MV-4-11 (cell line): ENCODE measurements at places on chromosomes 16 and 17.

DNA sequence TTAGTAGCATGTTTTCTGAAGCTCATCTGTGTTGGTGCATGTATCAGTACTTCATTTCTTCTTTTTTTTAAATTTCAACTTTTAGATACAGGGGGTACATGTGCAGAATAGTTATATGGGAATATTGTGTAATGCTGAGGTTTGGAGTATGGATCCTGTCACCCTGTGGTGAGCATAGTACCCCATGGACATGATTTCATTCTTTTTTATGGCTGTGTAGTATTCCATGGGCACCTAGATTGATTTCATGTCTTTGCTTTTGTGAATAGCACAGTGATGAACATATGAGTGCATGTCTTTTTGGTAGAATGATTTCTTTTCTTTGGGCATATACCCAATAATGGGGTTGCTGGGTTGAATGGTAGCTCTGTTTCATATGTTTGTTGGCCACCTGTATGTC, 55.0 kb upstream of the NOL11 start:
- DNase-seq, result no peak

DNA sequence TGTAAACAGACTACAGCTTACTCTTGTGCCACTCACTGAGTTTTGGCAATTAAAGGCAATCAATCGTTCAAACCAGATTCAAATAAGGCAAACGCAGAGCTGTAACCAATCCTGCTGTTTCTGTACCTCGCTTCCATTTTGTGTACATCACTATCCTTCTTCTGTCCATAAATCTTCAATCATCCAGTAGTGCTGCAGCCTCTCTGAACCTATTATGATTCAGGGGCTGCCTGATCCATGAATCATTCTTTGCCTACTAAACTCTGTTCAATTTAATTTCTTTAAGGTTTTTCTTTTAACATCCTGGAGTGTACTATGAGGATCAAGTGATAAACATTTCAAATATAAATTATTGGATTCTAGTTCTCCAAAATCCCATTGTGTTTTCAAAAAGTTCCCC, 93.9 kb downstream of the CEP112 start:
- no peak for DNase-seq

DNA sequence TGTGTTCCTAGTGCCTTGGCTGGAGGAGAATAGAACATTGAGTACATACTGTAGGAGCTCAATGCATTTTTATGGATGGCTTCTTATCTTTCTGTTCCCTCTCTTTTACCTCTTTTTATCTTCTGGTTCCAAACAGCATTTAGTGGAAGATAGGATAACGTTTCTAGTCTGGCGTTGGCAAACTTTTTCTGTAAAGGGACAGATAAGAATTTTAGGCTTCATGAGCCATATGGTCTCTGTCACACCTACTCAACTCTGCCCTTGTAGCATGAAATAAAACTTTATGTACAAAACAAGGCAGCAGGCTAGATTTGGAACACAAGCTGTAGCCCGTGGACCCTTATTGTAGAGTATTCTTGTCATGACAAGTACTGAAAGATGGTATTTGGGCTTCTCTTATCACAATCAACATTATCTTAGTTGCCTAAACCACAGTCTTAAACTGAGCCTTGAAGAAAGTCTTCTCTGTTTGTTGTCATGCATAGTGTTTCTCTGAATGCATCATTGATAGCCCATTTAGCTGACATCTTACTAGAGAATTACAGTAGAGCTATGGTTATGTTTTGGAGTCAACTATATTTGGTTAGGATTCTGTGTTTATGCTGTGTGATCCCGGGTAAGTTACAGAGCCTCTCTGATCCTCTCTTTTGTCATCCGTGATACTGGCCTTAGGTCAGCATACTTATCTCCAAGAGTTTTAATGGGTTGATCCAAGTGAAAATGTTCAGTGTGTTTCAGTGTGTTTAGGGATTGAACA, 80.2 kb downstream of the HS3ST4 start:
- DNase-seq, result no peak

DNA sequence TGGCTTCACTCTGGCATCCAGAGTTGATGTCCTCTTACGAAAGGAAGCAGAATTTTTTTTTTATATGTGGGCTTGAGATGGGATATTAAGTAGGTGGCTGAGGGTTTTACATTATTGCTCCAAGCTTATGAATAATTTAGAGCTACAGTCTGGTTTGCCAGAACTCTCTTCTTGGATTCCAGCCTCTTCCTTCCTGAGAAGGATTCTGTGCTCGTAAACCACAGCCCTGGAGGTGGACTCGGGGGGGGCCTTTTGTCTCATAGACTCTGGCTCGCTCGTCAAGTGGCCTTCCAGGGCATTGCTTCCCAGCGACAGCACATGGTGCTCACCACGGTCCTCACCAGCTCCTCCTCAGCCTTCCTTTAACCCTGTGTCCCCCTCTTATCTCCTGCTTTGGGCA, 43.2 kb downstream of the TMEM11 start:
- DNase-seq, result no peak

- no peak for DNase-seq
These were observed 1156.7 kb upstream of the CDH8 start for GRCh38 chr16:63192980-63193379.

- DNase-seq, result peak; percentile 4
These were observed 57.2 kb upstream of the CACNG5 start for GRCh38 chr17:66777689-66778225.

GRCh38 chr17:3527896-3528295, 29.7 kb downstream of the TRPV3 start:
- DNase-seq, result no peak

GRCh38 chr16:69364088-69364487, 12.5 kb upstream of the TMED6 start:
- DNase-seq, result no peak

GRCh38 chr17:18040261-18040858, 1.2 kb downstream of the GID4 start:
- DNase-seq, result no peak

- DNase-seq, result peak; percentile 17
These were observed 3.7 kb downstream of the TMC8 start for GRCh38 chr17:78133971-78134898.

GRCh38 chr16:57529391-57530103, 6.8 kb downstream of the CCDC102A start:
- peak; percentile 41 for DNase-seq

GRCh38 chr17:413706-414380, 61.2 kb upstream of the RPH3AL start:
- peak; percentile 51 for DNase-seq

DNA sequence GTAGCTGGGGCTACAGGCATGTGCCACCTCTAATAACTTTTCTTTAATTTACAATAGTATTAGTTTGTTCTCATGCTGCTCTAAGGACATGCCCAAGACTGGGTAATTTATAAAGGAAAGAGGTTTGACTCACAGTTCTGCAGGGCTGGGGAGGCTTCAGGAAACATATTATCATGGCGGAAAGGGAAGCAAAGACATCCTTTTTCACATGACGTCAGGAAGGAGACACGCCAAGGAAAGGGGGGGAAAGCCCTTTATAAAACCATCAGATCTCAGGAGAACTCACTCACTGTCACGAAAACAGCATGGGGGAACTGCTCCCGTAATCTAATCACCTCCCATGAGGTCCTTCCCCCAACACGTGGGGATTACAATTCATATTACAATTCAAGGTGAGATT, 18.3 kb downstream of the IL4R start:
- DNase-seq, result no peak

- DNase-seq, result no peak
These were observed 120.2 kb upstream of the SALL1 start for GRCh38 chr16:51271156-51271701.

DNA sequence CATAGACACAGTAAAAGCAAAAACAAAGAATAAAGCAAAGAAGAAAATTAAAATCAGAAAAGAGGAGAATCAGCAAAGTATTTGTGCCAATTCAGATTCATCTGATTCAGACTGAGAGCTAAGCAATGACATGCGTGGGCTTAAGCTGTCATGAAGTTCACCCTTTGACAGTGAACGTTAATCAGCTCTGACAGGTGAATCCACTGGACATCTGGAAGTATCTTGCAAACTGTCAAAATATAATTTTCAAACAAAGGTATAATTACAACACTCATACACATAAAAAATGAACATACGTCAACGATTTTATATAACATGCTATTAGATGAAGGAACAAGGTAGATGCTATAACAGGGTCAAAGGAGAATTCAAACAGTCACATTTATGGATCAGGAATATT, 596.3 kb upstream of the SALL1 start:
- DNase-seq, result no peak

DNA sequence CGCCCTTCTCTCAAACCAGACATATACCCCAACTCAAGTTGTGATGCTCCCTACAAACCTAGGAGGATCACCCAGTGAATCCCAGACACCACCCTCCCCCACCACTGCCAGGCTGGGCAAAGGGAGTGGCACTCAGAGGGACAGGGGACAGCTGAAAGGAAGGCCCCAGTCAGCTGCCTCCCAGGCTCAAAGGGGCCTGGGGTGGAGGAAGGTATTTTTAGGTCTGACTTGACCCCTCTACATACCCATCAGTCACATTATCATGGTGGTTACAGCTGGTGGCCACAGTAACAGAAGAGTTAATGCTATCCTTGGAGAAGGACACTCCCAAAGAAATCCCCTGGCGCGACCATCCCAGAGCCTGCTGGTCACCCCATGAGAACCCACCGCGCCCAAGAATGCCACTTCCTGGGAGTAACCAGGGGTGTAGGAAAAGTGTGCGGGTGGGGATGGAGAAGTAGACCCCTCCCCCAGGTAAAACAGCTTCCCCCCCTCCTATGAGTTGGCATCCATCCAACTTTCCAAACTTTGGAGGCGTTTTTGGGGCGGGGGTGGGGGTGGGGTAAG, 1.1 kb downstream of the CACNB1 start:
- no peak for DNase-seq

DNA sequence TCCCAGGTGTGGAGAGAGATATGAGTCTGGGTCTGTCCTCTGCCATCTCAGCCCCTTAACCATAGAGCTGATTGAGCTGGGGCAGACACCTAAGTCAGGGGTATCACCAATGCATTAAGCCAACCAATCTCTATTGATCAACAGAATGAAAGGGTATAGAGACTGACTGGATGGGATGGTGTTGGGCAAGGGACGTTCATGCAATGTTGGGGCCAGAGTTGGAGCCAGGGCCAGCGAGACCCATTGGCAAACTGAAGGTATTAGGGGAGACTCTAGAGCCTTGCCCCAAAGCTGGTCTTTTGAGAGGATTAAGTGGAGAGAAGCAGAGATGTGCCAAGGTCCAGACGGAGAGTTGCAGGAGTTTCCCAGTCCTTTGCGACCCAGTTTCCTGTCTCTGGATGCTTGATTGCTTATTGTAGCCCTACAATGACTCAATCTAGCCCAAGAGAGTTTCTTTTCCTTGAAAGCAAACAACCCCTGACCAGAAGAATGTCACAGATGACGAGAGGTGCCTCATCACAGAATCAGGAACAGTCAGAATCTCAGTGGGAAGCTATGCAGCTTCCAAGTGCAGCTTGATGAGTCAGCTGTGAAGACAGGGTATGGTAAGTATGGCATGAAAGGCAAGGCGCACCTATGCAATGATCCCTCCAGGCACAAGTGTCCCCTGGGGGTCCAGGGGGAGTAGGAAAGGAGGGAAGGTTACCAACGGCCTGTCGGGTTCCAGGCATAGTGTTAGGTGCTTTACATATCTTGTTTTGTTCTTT, 137.2 kb downstream of the UTP18 start:
- no peak for DNase-seq

- DNase-seq, result no peak
These were observed 127.7 kb downstream of the PARN start for GRCh38 chr16:14502256-14502875.

DNA sequence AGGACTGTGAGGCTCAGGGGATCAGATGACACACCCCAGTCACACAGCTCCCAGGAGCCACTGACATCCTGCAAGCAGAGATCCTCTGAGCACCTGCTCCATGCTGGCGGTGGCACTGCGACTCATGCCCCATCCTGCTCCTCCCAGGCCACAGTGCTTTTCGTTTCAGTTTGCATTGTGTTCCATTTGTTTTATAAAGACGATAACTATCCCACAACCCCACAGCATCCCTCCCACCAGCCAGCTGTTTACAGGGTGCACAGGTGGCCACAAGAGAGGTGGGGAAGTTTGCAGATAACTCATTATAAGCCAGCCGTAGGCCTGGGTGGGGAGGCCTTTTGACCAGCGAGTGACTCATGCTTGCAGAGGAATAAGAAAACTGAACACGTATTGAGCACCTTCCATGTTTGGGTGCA, 28.2 kb downstream of the BCO1 start:
- peak; percentile 19 for DNase-seq

GRCh38 chr17:64067657-64068056, 47.2 kb upstream of the ICAM2 start:
- peak; percentile 83 for DNase-seq

DNA sequence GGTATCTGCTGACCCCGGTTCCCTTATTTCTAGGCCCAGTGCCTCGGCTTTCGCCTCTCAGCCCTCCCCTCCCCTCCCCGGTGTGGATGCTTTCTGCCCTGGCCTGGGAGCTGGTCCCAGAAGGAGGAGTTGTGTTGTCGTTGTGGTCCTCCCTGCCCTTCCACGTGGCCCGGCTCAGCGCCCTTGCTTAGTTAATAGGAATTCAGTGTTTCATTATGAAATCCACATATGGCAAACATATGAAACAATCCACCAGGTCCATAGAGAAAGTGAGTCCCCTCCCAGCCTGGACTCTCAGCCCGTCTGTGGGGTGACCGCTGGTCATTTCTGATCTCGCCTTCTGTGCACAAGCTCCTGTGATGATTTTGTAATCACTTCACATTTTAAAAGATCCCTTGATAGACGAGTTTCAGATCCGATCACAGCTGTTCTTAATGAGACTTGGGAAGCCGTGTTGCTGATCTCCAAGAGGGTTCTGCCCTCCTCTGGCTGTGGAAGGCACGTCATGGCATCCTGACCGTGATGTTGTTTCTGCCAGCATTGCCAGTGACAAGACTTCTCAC, 112.1 kb downstream of the BANP start:
- no peak for DNase-seq

DNA sequence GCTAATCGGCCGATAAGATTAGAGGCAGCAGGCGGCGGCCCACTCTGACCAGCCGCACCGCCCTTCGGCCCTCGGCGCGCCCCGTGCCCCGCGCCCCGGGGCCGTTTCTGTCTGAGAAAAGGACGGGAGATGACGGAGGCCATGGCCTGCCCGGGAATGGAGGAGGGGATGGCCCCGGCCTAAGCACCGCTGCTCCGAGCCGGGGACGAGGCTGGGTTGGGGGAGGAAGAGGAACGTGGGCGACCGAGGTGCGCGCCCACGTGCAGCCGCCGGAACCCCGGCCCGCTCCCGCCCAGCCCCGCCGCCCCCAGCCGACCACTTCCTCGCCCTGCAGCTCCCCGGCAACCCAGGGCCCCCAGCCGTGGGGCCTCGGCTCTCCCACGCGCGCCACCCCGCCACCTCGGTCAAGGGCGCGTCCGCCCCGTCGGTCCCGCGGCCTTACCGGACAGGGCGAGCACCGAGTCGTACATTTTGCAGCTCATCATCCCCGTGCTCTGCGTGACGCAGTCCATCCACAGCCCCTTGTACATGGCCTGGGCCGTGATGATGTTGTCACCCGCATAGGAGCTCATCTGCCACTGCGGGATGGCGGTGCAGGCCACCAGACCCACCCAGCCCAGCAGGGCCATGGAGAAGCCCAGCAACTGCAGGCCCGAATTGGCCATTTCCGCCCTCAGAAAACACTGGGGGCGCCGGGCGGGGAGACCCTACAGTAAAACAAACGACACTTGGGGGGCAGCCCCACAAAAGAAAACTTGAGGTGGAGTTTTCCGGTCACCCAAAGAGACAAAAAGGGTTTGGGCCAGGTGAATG, 693 bp downstream of the CLDN7 start:
- no peak for DNase-seq
